Fibroblast of skin of right biceps (primary cell): ENCODE measurements at places on chromosomes 4 and X.
A peak's percentile ranks its signal among the peaks of the same experiment; 100 is the strongest.

DNA sequence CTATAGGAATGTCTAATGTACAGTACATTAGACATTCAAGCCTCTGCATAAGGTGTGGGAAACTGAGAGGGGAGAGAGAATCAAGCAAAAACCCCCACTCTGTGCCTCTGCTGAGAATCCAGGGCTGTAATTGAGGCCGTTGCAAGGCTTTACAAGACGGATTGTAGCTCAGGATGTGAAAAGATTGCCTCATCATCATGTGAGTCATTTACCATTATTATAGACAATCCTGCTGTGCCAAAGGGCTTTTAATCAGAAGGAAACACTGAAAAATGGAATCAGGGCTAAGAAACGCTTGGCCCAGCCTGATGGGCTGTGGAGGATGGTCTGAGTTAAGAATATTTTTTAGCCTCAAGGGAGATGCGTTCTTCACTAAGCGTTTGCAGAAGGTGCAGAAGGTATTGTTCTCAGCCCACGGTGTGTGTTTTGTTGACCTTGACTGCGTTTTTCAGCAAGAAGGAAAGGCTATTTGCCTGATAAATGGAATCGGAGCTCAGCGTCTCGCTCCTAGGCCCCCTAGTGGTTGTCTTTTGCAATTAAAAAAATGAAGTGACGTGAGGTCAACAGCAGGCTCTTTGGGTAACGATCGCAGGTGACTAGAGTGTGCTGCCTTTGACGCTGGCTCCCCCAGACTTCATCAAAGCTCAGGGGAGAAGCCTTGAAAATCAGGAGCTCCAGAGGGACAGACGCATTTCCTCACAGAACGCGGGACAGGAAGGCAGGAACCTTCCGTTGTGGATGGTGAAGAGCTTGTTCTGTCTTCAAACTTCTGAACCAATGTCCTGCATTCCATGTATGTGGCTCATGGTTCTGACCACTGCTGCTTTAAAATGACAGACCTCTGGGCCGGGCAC, 18.1 kb upstream of the CHRNA9 start:
- DNase-seq: peak; percentile 94

DNA sequence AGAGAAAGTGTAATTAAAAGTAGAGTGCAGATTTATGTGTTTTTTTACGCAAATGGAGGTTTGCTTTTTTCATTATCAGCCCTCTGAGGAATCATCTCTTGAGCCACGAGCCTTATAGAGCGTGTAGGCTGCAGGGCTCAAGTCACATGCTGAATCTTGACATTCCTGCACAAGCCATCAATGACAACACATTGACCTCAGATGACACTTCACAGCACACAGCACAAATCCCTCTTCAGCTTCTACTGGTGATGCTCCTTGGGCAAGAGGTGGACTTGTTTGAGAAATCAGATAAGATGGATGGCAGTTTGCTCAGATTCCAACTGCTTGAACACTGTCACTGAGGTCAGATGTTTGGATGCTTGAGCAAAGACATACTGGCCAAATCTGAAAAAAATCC, 250.6 kb downstream of the SNCA start:
- no peak for DNase-seq

- peak; percentile 54 for DNase-seq
These were observed 566.4 kb upstream of the DIPK2B start for GRCh38 chrX:45766981-45767501.

- DNase-seq: no peak
These were observed 419.6 kb upstream of the LCORL start for GRCh38 chr4:18441203-18441590.

- peak; percentile 84 for DNase-seq
These were observed 60.4 kb upstream of the IRF2 start for GRCh38 chr4:184534511-184535391.

GRCh38 chrX:97849951-97850350, 966.2 kb downstream of the RPA4 start:
- DNase-seq: no peak

- DNase-seq: no peak
These were observed 18.8 kb upstream of the ZNF81 start for GRCh38 chrX:47817897-47818296.

DNA sequence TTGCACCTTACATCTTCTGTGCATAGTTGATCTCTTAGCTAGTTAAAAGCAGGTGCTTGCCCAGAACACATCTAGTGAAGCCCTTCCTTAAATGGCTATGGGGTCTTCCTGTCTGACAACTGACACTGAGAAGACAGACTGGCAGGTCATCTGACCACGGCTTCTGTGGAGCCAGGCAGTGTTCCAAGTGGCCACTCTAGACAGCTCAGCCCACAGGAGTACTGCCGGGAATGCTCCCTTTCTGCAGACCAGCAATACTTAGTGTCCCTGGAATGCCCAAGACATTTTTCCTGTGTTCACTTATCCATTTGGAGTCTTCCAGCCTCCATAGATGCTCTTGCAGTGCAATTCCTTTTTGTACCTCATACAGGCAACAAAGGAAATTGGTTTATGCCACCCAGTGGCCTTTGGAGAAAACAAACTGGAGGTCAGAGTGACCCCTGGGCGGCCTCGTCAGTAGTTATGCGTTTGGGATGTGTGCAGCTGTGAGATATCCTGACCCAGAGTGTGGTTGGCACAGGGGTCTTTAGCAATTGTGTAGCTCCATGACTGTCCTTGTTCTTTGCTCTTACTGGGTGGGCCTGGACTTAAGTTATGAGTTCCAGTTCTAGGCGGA, 335.5 kb downstream of the ARHGAP10 start:
- DNase-seq: no peak

- peak; percentile 60 for DNase-seq
These were observed 42.0 kb downstream of the F8 start for GRCh38 chrX:154980330-154981115.

DNA sequence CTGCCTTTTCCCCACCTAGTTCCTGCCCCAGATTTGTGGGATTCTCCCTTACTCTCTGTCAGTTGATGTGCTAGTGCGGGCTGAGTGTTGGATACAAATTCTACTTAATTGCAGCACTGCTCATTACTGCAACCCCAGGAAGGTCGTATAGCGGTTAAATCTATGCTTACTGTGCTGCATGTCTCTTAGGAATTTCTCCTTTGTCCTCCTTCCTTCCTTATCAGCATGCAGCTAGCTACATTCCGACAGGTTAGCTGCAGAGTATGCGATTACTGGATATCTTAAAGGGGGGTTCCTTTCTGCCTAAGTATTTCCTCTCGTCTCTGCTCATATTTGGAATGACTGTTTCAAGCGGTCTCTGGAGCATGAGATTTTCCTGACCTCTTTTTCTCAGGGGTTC, 662.8 kb downstream of the TLL1 start:
- no peak for DNase-seq

GRCh38 chrX:153819384-153820040, 10.8 kb downstream of the PDZD4 start:
- DNase-seq: no peak

DNA sequence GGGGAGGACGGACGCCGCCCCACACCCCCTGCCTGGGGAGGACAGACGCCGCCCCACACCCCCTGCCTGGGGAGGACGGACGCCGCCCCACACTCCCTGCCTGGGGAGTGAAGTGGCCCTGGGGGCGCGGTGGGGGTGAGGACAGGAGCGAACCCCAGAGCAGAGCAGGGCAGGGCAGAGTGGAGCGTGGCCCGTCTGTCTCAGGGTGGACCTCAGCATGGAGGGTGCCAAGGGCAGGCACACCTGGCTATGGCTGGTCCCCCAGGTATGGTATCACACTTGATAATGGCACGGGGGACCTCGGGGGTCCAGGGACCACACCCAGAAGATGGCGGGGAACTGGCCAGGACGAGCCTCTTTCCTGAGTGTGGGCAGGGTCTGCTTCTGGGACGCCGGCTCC, 9.6 kb downstream of the LRPAP1 start:
- no peak for DNase-seq

DNA sequence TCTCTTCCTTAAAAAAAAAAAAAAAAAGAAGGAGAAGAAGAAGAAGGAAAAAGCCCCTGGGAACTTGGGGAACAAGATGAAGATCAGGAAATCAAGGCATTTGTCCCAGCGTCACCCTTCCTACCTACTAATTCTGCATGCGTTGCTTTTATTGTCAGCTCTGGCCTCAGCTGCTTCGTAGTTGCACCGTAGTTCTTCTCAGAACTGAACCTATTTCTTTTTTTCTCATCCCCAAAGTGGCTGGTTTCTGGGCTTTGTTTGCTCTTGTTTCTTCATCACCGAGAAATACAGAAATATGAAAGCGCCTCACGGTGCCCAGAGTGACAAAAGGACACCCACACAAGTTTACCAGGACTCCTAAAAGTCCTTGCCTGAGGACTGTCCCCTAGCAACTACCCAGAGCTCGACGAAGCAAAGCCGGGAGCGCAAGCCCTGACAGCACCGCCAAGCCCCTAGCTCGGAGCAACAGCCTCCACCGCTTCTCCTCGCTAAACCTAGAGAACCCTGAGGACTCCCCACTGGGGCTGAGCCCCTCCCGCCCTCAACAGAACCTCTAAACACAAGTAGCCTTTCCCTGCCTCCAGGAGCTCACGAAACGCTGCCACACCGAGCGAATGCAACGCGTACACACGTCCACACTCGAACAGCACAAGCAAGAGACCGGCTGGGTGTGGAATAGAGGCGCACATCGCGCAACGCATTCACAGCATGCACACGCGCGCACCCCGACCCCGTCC, 710 bp downstream of the PRKG2 start:
- DNase-seq: no peak

DNA sequence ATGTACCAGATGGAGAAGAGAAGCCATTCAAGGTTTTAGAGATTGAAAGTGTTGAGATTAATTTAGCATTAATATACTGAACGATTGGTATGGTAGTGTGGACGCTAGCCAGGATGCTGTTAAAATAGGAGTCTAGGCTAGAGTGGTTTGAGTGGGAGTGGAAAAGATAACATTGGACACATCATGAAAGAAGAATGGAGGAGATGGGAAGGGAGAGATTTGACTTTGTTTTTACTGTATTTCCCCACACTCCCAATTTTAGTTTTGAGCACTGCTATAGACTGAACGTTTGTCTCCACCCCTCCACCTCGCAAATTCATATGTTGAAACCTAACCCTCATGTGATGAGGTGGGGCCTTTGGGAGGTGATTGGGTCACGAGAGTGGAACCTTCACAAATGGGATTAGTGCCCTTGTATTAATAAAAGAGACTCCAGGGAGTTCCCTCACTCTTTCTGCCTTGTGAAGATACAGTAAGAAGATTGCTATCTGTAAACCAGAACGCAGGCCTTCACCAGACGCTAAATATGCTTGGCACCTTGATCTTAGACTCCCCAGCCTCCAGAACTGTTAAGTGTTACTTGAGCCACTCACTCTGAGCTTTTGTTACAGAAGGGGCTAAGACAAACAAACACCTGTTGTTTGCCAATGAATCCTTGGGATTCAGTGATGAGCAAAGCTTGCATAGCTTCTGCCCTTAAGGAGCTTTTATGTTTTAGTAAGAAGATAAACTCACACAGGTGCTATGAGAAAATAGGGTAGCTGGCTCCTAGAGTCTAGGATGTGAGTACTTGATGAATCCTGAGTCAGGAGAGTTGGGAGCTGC, 25.8 kb downstream of the USP9X start:
- peak; percentile 12 for DNase-seq

GRCh38 chr4:23878912-23879732, 10.7 kb downstream of the PPARGC1A start:
- DNase-seq: peak; percentile 68

GRCh38 chr4:67593741-67594175, 35.2 kb downstream of the STAP1 start:
- peak; percentile 26 for DNase-seq

DNA sequence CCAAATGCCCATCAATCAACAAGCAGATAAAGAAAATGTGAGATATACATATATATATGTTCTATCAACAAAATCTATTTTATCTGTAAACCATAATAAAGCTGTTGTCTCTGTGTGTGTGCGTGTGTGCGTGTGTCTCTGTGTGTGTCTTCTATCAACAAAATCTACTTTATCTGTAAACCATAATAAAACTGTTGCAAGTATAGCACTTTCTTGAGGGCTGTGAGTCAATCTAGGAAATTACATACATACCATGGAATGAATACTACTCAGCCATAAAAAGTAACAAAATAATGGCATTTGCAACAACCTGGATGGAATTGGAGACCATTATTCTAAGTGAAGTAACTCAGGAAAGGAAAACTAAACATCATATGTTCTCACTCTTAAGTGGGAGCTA, 12.5 kb upstream of the PLK4 start:
- DNase-seq: peak; percentile 19

DNA sequence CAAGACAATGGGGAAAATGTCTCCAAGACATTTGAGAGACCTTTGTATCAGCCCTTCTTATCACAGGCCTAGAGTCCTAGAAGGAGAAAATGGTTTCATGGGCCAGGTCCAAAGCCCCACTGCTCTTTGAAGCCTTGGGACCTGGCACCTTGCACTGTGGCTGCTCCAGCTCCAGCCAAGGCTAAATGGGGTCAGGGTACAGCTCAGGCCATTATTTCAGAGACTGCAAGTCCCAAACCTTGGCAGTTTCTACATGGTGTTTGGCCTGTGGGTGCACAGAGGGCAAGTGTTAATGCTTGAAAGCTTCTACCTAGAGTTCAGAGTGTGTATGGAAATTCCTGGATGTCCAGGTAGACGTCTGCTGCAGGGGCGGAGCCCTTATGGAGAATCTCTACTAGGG, 28.5 kb downstream of the SHROOM3 start:
- DNase-seq: no peak

DNA sequence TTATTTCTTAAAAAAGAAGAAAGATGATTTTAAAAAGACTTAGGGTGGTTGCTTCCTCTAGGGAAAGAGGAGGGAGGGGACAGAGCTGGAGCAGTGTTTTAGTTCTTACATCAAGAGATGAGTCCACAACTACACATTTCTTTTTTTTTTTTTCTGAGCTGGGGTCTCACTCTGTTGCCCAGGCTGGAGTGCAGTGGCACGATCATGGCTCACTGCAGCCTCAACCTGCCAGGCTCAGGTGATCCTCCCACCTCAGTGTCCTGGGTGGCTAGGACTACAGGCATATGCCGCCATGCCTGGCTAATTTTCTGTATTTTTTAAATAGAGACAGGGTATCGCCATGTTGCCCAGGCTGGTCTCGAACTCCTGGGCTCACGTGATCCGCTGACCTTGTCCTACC, 17.2 kb downstream of the SH3KBP1 start:
- no peak for DNase-seq

- DNase-seq: no peak
These were observed 29.2 kb upstream of the FGFBP2 start for GRCh38 chr4:15992167-15992485.

DNA sequence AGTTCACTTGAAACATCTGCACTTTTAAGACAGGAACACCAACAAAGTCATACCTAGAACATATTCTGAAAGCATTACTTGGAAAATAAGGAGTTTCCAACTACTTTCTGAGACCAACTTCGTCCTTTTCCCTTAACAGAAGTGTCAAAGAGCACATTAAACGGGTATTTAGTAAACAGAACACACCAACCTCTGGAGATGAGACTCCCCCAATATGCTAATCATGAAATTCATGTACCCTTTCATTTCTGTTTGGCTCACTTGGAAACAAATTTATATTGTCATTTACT, 69.2 kb downstream of the NOCT start:
- DNase-seq: no peak

DNA sequence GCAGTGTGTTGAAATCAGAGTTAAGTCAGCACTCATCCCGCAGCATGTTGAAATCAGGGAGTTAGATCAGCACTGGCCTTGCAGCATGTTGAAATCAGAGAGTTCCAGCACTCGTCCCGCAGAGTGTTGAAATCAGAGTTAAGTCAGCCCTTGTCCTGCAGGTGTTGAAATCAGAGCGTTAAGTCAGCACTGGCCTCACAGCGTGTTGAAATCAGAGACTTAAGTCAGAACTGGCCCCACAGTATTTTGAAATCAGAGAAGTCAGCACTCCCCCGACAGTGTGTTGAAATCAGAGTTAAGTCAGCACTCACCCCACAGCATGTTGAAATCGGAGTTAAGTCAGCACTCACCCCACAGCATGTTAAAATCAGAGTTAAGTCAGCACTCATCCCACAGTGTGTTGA, 10.9 kb upstream of the UVSSA start:
- DNase-seq: peak; percentile 16
